ENCODE measurements at places on chromosomes 1 and 21. TPM values are rescaled to one million over a fixed set of nuclear protein-coding genes. Genes with fewer than 3 reads are reported as not detected.
A peak's percentile ranks its signal among the peaks of the same experiment; 100 is the strongest.

The MCOLN2 gene
- polyA plus RNA-seq = 0.21 TPM

The SPRTN gene
- 4.8 TPM for polyA plus RNA-seq

The MAB21L3 gene
- polyA plus RNA-seq = not detected

The MATN1 gene
- 0.52 TPM for polyA plus RNA-seq

The ACP6 gene
- 28.1 TPM for polyA plus RNA-seq

The OR14K1 gene
- polyA plus RNA-seq = not detected

The IGSF21 gene
- 0.30 TPM for polyA plus RNA-seq

GRCh38 chr1:150973836-150974579, 627 bp downstream of the CERS2 start:
- DNase-seq = peak; percentile 57

GRCh38 chr1:181514298-181515290, 31.3 kb downstream of the CACNA1E start:
- no peak for DNase-seq

DNA sequence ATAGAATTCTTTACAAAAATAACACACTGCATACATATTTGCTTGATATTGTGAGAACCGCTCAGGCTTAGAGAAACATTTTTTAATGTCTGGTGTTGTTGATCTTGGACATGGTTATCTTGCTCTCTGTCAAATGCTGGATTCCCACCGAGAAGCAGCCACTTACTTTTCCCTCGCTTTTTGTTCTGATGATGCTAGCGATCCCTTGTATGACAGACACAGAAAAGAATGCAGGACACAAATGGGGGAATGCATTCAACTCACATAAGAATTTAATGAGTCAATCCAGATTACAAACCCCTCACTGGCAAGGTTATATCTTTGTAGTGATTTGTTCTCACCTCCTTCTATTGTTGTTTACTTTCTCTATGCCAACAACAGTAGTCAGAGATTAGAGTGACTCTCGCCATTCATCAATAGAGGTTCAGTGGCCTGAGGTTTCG, 76.8 kb upstream of the AKT3 start:
- DNase-seq = no peak

DNA sequence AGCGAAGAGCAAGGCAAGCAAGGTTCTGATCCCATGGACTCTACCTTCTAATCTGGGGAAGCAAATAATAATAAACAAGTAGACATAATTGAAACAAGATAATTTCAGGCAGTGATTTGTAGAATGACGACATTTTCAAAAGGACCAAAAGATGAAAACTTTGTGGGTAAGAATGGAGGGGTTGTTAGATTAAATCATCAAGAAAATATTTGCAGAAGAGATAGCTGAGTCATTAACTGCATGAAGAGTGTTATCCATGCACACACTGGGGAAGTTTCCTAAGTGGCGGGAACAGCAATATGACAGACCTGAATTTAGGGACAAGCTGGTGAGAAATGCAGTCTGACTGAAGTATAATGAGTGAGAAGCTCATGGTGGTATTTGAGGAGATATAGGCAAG, 583.1 kb upstream of the RGS18 start:
- no peak for DNase-seq

- DNase-seq = no peak
These were observed 58.7 kb upstream of the APOBEC4 start for GRCh38 chr1:183711741-183712361.

DNA sequence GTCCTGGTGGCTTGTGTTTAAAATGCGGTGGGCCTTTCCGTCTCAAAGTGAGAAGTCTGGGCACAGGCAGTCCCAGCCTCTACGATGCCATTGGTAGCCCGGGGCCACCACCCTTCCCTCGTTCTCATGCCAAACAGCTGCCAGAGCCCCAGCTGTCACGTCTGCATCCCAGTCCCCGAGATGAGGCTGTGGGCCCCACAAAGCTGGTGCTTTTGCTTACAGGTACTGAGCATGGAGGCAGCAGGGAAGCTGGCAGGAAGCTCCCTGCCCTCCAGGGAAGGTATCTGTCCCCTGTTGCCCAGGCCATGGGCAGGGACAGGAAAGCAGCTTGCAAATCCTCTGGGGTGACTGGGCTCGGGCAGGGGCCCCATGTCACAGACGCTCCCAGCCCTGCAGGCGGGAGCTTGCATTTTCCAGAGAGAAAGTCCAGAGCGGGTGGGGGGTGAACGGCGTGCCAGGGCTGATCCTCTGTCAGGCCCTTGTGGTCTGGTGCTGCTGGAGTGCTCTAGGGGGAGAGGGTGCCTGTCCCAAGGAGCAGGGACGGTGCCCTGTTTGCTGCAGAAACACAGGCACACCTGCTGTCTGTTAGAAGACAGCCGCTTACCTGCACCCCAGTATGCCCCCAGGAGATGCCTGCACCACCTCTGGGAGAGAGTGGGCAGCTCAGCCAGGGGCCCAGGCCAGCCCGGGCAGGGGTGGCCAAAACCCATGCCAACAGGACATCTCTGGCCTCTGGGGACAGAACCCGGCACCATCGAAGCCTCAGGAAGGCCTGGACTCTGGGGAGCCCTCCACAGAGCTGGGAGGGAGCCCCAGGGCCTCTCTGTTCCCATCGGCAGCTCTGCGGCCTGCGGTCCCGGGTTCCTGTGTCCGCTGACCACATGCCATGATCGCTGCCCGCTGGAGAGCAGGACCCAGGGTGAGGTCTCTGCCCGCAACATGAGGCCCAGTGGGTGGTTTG, 45.9 kb downstream of the SLX9 start:
- DNase-seq = no peak

GRCh38 chr1:175195281-175195680, 2.7 kb upstream of the KIAA0040 start:
- no peak for DNase-seq

- DNase-seq = no peak
These were observed 7.4 kb downstream of the IFNAR1 start for GRCh38 chr21:33332143-33332542.

DNA sequence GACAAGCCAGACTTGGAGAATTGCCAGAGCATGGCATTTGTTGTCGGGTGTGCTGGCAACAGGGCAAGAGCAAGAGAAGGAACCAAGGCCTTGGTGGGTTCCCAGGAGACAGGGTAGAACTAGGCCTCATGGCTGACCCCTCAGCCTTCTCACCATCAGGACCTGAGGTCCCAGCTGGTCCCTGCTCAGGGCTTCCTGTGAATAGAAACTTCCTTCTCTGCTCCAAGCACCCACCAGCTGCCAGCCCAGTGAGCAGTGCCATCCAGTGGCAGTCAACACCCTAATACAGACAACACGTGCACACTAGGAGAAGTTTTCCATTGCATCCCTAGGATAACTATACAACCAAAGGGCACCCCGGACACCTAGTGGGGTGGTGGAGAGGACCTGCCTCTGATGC, 22.8 kb downstream of the S100A6 start:
- no peak for DNase-seq

DNA sequence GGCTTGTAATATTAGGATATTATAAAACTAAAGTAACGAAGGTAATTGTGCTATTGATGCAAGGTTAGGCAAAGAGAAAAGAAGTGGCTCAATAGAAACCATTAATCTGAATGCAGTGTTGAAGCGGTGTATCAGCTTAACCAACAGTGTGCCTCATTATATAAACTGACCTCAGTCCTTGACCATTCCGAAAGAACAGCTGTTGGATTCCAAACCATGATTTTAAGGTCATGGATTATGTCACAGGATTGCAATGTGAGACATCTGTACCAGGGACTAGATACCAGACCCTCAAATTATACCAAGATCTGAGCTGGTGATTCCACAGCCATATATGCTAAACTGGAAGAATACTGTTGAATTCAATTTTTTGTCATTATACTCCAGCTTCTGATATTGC, 134.2 kb upstream of the HP1BP3 start:
- no peak for DNase-seq

- DNase-seq = no peak
These were observed 40.2 kb upstream of the MPZL1 start for GRCh38 chr1:167681451-167682098.

DNA sequence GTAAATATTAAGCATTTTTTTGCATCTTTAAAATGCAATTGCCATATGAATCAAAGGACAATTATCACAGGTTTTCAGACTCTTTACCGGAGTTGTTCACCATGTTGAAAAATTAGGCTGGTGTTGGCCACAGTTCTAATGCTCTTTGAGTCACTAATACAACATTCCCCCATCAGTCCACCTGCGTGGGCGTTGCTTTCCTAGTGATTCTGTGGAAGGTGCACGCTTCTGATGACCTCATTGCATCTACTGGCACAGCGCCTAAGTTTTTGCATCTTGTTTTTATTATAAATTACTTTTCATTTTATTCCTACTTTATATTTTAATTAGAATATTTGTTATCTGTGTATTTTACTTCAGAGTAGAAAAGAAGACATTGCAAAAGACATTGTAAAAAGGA, 4.7 kb upstream of the F5 start:
- no peak for DNase-seq

All from ovary (tissue), 10 donors.